Prostate gland (tissue), 2 donors: ENCODE measurements at places on chromosomes 3 and 15. TPM values are rescaled to one million over a fixed set of nuclear protein-coding genes. Genes with fewer than 3 reads are reported as not detected.

PRTG gene
- 9.4 TPM for total RNA-seq

GRCh38 chr15:78949461-78949860 is 4.6 kb upstream of the CTSH start:
- DNase-seq: peak; percentile 54
- peak overlapping the region; percentile 32 for H3K27ac ChIP-seq
- H3K36me3 ChIP-seq: no peaks in the 10 kb centered on the region
- H3K4me1 ChIP-seq: no peaks in the 10 kb centered on the region
- no peaks in the 10 kb centered on the region for H3K27me3 ChIP-seq

DNA sequence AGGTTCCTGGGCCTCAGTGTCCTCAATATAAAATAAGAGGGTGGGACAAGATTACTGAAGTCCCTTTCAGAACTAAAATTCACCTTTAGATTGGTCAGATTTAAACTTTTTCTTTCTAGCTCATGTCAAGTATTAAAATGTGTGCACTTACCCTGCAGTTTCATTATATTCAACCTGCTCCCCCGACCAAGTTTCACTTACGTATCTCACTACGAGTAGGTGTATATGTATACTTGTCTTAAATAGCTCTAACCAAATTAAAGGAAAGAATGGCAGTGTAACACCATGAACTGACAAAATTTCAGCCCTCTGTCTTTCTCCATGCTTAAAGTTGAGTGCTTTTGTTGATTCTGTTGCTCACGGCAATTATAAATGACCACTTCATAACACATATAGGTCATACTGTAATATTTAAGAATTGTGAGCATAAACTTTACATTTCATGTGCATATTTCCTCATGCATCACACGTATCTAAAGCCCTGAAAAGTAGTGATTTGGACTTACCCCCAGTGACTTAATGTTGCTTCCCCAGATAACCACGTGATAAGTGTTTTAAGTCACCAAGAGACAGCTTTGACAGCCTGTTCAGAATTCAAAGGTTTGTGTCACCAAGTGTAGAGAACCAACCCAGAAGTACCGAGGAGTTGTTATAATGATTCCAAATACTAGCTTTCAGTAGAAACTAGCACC is 70.0 kb downstream of the PGPEP1L start:
- DNase-seq: no peak
- H3K4me1 ChIP-seq: peaks cover 7% of the 10 kb centered on the region
- H3K27ac ChIP-seq: no peak overlapping the region
- H3K36me3 ChIP-seq: no peaks in the 10 kb centered on the region
- H3K4me3 ChIP-seq: no peak overlapping the region
- no peaks in the 10 kb centered on the region for H3K27me3 ChIP-seq

DNA sequence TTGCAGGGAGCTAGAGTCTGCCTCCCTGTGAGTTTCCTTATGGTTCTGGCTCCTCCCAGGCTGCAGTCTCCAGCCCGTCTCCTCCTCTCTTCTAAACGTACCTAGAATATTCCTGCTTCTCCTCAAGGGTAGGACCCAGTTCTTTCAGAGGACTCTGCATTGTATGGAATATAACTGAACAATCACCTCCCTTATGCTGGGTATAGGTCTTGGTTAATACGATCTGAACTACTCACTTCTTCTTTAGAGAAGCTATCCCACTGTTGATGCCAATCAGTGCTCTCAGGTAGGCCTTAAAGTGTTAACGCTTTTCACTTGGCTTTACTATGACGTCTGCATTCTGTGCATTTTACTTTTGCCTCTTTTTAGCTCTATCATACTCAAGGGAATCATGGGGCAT is 98.5 kb downstream of the WNT7A start:
- DNase-seq: no peak
- H3K27ac ChIP-seq: no peak overlapping the region
- no peaks in the 10 kb centered on the region for H3K4me1 ChIP-seq
- peaks cover 6% of the 10 kb centered on the region for H3K27me3 ChIP-seq
- H3K4me3 ChIP-seq: no peak overlapping the region

DNA sequence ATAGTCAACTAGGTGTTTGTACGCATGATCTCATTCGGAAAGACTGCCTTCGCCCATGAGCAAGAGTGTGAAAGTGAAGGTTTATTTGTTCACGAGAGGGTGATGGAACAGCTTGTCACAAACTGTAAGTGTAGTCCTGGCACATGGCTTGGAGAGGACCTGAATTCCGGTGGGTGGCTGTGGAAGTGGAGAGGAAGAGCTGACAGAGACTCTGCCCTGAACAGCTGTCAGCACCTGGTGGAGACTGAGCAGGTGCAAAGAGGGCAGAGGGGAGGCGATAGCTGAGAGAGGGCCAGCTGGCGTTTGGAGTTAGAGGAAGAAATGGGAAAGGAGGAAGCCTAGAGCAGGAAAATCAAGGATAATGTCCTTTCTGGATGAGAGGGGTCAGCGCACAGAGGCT is 155.7 kb downstream of the EEFSEC start:
- H3K27ac ChIP-seq: no peak overlapping the region
- no peaks in the 10 kb centered on the region for H3K4me1 ChIP-seq
- DNase-seq: no peak

- H3K4me1 ChIP-seq: no peaks in the 10 kb centered on the region
- no peak overlapping the region for H3K4me3 ChIP-seq
- H3K36me3 ChIP-seq: no peaks in the 10 kb centered on the region
- DNase-seq: peak; percentile 65
Measured at GRCh38 chr3:189292667-189293484, 121.1 kb downstream of the TPRG1 start.

NAALADL2 gene
- total RNA-seq: 20.2 TPM

DNA sequence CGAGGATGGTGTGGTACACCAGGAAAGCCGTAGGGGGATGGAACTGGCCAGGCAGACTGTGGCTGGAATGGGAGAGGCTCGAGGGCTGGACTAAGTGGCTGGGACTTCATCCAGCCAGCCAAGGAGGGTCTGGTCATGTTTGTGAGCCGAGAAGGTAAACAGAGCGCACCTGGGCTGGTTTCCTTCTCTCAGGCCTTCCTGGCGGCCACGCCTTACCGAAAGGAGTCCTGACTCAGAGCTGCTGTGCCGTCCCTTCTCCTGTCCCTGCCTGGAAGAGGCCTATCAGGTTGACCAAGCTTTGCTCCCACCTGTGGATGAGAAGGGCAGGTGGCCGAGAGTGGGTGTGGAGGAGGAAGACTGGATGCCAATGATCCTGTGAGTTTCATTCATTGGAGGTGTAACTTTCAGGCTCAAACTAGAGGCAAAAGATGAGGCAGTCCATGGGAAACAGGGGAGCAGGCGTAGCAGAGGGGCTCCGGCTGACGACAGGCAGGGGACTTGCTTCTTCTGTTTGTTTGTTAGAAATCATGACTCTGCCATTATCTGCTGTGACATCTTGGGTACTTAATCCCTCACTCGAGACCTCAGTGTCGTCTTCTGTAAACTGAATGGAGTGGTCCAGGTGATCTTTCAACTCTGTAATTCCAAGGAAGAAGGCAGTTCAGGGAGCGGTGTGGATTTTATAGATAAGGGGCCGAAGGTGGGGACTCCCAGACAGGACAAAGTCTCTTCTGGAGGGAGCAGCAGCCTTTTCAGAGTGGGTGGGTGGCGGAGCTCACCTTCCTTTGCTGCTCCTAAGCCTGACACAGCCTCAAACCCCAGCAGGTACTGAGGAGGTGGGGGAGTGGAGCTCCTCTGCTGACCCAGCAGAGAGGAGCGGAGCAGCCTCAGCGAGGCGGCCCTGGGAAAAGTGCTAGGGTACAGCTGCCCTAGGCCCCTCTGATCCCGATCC is 71.8 kb upstream of the GATM start:
- no peaks in the 10 kb centered on the region for H3K4me1 ChIP-seq
- H3K27me3 ChIP-seq: no peaks in the 10 kb centered on the region
- no peak overlapping the region for H3K4me3 ChIP-seq
- no peaks in the 10 kb centered on the region for H3K36me3 ChIP-seq
